Caudate nucleus (tissue), 63 donors: ENCODE measurements at places on chromosomes 13 and 19.

DNA sequence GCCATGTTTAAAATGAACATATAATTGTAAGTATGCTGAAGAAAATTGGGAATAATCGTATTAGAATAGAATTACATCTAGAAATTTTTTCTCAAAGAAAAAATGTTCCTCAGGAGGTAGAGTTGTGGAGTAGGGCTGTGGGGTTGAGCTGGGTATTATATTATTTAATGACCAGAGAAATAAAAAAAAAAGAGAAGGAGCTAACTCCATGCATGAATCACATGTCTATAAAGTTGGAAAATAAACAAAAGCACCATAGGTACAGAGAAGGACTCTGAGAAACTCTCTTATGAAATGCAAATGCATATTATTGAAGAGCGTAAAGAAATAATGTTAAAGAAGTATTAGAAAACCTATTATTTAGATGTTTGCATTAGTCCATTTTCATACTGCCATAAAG, 405.5 kb downstream of the EFNB2 start:
- no peak for DNase-seq

- DNase-seq: no peak
Observed at GRCh38 chr19:46269101-46269500, 27.7 kb upstream of the HIF3A start.

- no peak for DNase-seq
Observed at GRCh38 chr13:50119591-50119990, 104.3 kb downstream of the KCNRG start.

DNA sequence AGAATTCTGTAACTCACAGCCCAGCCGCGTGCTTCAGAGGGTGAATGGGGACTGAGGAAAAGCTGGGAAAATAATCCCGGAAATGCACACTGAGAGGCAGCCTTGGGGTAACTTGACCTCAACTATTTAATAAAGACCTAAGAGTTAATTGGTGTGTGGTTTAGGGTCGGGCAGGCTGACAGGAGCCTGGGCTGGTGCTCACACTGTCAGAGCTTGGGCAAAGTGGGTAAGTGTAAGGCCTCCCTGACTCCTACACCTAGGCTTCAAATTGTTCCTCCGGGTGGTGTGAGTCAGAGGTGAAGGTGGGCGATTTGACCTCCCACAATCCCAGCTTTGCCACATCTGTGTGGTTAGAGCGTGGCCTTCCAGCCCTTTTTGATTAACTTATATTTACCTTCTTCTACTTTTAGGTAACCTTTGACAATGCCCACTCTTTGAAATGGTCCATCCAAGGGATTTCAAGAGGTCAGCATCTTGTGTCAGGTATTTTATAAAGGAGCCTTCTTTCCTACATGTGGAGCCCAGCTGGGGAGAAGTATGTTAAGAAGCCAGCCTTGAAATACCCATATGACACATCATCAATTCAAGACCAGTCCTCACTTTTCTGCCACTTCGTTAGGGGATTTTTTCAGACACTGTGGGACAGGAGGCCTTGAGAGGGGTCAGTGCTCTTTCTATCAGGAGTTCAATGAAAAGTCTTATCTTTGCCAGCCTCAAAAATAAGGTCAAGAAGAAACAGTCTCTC, 114.2 kb downstream of the NUFIP1 start:
- no peak for DNase-seq

- DNase-seq: peak; percentile 62
Observed at GRCh38 chr19:38949580-38950367, 19.0 kb downstream of the MRPS12 start.

DNA sequence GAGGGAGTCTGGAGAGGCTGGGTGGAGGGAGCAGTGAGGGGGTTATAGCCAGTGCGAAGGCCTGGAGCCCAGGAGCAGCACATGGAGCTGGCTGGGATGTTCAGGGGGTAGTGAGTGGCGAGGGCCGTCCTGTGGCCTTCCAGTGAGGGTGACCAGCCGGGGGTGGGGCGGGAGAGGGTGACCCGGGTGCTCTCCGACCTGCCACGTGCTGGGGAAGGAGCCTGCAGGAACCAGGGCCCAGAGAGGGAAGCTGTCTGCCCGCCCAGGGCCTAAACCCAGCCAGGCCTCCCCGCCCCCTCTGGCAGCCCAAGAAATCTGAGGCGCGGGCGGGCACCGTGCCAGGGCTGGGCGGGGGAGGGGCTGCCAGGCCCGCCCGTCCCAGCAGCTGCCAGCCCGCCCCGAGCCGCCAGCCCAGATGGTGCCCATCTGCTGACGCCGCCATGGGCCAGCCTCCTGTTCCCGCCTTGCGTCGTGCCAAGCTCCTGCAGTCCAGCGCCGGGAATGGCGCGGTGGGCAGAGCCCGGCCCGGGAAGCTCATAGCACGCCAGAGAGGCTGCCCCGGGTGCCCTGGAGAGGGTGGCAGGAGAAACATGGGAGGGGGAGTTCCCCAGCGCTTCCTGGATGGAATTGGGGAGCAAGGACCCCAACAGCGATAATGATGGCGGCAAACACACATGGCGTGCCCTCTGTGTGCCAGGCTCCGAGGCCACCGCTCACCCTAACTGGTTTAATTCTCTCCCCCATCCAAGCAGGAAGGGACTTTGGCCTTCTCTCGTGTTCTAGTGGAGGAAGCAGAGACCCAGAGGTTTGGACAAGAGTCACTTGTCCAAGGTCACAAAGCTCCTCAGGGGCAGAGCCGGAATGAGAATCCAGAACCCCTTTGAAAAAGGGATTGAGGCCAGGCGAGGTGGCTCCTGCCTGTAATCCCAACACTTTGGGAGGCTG, 21.5 kb downstream of the NFIC start:
- DNase-seq: peak; percentile 87

GRCh38 chr19:47111006-47111621, 2.5 kb downstream of the ZC3H4 start:
- peak; percentile 15 for DNase-seq

DNA sequence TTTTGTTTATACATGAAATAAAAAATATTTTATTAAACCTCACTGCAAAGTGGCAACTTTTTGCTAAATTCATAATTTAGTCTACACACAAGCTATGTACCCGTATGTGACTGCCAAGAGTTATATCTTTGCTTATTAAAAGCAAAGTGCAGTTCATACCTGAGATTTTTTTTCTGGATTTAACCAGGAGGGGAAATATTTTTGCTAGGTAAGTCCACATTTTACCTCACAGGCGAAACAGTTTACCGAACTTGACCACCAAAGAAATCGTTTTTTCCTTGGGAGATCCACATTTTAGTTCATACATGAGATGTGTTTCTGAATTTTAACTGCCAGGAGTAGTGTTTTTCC, 12.2 kb upstream of the JSRP1 start:
- no peak for DNase-seq
